ENCODE measurements at places on chromosomes 12 and 14.

DNA sequence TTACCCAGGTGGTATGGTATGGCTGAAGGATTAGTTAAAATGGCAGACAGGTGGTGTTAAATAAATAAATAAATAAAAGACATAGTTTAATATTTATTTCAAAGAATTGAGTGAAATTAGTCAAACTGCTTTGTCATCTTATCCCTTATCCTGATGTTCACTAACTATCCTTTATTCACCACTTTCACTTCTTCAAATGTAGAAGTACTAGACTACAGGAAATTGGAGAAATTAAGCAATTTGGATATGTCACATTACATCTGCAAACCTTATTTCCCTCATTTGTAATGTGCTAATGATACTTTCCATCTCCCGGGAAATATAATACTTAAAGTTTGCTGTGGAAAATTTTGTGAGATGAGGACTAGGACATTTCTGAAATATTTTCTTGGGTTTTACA, 1195.7 kb downstream of the LRFN5 start:
- no peak for DNase-seq

- DNase-seq: no peak
Observed at GRCh38 chr12:124916374-124917134, 2.1 kb upstream of the UBC start.

DNA sequence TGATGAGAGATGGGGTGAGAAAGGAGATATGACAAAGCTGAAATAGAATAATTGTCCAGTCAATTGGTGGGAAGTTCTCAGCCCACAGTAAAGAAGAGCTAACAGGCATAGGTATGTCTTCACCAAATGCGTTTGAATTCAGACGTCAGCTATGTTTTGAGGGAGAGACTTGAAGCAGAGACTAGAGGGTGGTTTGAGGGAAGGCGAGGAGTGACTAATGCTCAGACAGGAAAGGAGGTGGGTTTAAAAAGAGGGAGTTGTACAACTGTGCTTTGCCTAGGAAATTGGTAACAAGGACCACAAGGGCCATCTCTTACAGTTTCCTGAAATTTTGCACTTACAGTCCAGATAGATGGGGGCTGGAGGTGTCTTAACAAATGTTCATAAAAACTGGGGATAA, 6.4 kb downstream of the JKAMP start:
- DNase-seq: no peak

DNA sequence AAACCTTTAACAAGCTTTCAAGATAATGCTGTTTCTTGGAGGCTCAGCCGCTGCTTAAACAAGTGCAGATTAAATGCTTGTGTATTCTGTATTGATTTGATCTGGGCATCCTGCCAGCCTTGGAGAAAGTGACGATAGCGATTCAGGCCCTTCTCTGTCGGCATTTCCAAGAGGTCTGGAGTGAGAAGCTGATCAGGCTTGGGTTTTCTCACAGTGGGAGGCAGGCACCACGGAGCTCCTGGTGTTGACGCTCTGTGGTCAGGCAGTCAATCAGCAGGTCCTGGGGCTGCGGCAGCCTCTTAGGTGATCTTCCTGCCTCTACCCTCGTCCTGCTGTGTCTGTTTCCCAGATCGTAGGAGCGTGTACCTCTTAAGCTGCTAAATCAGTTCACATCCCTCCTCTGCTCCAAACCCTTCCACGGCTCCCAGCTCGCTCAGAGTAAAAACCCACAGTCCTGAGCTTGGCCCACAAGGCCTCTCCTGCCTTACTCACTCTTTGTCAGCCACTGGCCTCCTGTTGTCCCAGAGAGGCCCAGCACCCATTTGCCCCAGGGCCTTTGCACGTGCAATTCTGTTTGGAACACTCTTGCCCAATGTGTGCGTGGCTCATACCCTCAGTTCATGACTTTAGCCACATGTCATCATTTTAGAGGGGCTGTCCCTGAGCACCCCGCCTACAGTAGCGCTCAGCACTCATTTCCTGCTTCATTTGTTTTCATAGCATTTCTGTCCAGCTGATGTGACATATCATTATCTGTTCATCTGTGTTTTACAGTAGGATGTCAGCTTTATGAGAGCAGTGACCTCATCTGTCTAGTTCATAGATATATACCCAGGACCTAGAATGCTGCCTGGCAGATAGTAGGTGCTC, 155.4 kb downstream of the AACS start:
- DNase-seq: no peak

DNA sequence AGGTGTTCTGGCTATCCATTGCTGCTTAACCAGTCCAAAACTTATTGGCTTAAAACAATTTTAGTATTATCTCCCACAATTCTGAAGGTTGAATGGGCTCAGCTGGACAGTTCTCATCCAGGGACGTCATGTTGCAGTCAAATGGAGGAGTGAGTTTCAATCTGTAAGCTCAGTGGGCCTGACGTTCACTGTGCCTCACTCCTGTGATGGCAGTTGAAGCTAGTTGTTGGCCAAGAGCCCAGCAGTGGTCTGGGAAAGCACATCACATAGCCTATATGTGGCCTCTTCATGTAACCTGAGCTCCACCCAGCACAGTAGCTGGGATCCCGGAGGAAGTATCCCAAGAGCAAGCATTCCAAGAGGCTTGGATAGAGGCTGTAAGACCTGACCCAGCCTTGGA, 40.6 kb upstream of the CDKN3 start:
- DNase-seq: no peak

- DNase-seq: peak; percentile 67
Observed at GRCh38 chr14:34300882-34301734, 160.9 kb downstream of the SPTSSA start.
